Foreskin fibroblast (primary cell): ENCODE measurements at places on chromosomes 13 and 19.

DNA sequence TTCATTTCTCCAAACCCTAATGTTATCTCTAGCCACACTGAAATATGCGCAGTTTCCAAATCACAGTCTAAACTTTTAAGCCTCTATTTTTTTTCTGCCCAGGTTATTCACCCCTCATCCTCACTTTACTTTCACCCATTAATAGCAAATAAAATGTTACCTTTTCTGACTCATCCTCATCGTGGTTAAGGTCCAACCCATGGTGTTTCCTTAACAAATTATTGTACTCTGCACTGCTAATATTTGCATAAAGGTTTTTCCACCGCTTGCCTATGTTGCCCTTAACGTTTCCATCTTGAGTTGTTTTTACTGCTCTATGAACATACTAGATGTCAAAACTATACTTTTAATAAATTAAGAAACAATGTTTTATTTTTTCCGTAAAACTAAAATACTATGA, 780.9 kb upstream of the KLHL1 start:
- no peak for DNase-seq

GRCh38 chr13:63409791-63410351, 1994.2 kb upstream of the PCDH20 start:
- DNase-seq, result peak; percentile 33

- DNase-seq, result no peak
These were observed 12.2 kb downstream of the FPR3 start for GRCh38 chr19:51807111-51807701.

DNA sequence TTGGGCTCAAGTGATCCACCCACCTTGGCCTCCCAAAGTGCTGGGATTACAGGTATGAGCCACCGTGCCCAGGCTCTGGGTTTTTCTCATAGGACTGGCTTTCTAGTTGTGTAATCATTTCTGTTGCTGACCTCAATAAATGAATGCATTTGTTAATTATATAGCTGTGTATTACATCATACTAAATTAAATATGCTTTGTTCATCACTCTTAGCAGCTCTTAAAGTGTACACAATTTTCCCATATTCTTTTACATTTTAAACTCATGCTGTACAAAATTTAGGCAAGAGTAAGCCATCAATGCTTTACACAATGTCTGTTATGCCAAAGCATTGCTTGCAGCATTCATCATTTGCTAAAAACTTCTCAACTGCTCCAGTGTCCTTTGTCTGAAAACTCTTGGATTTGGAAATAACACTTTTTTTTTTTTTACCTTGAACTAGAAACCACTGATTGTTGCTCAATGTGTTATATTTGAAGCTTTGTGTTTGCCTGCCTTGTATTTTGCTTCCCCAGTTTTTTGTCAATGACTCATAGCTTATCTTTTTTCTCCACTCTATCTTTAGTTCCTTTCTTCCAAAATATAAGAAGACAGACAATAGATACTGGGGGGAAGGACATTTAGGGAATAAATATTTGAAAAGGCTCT, 31.4 kb downstream of the CCDC122 start:
- peak; percentile 70 for DNase-seq

DNA sequence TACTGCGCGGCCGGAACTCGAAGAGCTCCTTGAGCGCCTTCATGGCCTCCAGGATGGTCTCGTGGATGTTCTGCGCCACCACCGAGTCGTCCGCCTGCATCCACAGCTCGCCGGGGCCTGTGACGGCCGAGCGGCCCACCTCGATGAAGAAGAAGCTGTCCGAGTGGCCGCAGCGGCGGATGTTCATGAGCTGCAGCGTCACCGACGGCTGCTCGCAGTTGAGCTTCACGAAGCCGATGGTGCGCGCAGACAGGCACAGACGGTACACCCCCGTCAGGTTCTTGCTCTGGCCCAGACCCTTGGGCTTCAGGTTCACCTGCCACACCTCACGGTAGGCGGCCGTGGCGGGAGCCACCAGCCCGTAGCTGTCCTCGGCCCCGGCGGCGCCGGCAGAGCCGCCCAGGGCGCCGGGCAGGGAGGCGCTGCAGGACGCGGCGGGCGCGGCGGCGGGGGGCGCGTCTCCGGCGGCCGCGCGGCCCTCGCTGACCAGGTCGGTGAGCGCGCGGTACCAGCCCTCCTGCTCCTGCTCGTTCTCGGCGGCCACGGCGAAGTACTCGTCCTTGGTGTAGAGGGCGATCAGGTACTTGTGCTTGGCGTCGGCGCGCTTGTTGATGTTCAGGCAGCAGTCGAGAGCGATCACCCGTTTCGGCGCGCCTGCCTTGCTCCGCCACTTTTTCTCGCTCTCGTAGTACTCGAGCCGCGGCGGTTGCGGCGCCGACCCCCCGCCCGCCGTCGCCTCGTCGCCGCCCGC, 1.1 kb downstream of the IRS2 start:
- DNase-seq, result peak; percentile 60

- peak; percentile 64 for DNase-seq
These were observed 525.1 kb upstream of the NBEA start for GRCh38 chr13:34416971-34417380.

DNA sequence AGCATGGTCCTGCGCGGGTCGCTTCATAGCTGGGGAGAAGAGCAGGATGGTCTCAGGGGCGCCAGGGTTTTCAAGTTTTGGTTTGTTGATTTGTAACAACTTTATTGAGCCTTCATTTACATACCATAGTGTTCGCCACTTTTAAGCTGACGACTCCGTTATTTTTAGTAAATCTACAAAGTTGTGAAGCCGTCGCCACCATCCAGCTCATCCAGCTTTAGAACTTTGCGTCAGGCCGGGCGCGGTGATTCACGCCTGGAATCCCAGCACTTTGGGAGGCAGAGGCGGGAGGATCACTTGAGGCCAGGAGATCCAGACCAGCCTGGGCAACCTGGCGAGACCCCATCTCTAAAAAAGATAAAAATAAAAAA, 404 bp downstream of the C19orf44 start:
- DNase-seq, result peak; percentile 40

GRCh38 chr13:94657167-94657566, 55.2 kb downstream of the SOX21 start:
- DNase-seq, result no peak

DNA sequence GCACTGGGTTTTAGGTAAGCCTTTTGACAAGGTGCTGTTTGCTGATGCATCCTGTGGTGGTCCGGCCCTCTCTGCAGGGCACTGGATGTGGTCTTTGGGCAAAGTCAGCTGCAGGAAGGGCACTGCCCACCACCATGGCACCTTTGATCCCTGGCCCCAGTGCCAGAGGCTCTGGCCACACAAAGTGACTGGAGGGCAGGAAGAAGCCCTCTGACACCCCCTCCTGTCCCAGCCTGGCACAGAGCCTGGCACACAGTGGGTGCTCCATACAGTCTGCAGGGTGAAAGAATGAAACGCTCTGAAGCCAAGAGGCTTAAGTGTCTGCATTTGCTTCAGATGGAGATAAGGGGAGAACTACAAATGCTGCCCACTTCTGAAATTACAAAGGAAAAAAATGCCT, 47.6 kb upstream of the CNMD start:
- DNase-seq, result no peak

GRCh38 chr19:5530701-5531100, 37.1 kb downstream of the TINCR start:
- no peak for DNase-seq

- DNase-seq, result no peak
These were observed 2.1 kb downstream of the ERFL start for GRCh38 chr19:41926028-41926762.

- peak; percentile 19 for DNase-seq
These were observed at the start of gene MYH14 for GRCh38 chr19:50203281-50204080. Gene MYH14, plus strand, starts transcription at chr19:50203622. Its CDS starts 6,744 bp downstream, at chr19:50210366.

DNA sequence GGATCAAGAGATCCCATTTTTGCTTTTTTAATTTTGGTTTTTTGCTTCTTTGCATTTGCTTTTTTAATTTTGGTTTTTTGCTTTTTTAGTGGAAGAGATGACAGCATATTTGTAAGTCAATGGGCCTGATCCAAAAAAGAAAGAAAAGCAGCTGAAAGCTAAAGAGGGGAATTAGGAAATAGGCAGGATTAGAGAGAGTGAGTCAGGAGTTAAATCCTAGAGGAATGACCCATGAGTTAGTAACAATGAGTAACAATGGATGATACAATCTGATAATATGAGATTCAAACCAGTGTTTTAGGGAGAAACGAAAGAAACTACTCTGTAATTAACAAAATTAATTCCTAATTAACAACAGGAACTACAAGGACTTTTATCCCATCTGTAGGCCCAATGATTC, 111.2 kb upstream of the SGCG start:
- DNase-seq, result peak; percentile 76

- DNase-seq, result no peak
These were observed 165.9 kb downstream of the TEX29 start for GRCh38 chr13:111486331-111486730.

- no peak for DNase-seq
These were observed 385.8 kb downstream of the ZNF536 start for GRCh38 chr19:30757837-30758617.

DNA sequence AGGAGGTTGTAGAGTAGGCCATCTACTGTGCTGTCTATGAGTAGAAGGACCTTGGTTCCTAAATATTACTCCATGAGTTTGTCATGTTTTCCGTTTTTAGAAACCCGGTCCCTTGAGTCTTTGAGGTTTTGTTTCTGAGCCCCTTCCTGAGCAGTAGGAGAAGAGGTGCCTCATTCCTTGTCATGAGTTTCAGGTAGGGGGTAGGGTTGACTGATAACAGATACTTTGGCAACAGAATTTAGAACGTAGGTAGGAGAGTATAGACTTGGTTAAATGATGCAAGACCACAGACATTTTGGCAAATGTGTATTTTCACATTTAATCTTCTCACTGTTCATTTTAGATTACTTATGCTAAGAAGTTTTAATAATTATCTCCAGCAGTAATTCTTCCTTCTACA, 24.6 kb downstream of the LMO7 start:
- DNase-seq, result no peak

DNA sequence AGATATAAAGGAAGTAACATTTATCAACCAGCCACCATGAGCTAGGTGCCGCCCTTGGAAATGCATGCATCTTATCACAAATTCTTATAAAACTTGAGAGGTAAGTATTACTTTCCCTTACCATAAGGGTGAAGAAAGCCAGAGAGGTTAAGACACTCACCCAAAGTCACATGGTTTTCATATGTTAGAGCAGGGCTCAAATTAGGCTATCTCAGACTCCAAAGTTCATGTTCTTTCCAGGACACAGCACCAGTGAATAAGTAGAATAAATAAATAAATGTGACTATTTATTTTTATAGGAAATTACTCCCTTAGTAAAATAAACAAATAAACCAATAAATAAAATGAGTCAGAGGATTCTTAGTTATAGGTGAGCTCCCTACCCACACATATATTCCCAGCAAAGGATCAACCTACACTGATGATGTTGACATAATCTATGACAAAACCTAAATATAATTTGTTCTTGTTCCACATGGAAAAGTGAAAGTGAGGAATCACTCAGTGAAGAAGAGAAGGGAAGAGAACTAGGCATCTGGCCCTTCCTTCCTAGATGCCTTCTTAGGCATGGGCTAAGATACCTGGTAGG, 27.2 kb downstream of the SPRY2 start:
- DNase-seq, result no peak
